ENCODE measurements at places on chromosomes 16 and 17.
A peak's percentile ranks its signal among the peaks of the same experiment; 100 is the strongest.

DNA sequence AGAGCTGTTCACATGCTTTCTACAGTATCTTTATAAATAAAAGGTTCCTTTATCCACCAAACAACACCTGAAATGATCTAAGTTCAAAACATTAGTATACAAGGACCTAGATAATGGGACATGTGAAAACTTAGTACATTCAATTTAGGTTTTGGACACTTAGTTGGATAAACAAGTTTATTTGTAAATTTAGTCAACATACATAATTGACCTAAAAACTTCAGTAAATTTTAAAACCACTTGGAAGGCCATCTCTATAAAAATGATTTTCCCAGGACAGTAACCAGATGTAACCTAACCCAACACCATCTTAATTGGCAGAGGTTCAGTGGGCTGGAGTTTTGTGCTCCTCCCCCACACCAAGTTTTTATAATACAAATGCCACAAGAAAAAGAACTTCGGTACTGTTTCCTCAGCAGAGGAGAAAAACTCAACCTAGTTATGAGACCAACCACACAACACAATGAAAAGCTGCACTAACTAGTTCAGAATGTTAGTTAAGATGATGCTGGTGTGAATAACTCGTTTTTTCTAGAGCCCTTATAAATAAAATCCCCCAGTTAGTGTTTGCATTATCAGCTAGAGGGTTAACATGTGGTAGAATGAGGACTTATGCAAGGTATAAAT, 7.2 kb upstream of the UNK start:
- no peak for DNase-seq

DNA sequence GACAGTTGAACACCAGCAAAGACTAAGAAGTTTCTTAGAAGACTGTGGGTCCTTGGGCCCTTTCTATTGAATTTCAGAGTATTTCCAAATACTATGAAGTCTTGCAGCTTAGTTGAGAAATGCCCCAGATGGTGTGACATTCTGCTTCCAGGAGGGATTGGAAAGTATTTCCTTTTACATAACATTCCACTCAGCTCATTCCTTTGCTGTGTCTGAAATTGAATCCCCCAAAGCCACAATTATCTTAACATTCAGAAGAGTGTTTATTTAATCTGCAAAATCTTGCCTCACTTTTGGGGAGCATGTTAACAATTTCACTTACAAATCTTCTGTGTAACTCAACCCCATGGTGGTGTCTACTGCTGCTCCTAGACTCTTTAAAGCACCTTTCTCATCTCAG, 307.7 kb downstream of the WWOX start:
- DNase-seq: no peak

GRCh38 chr17:2017274-2017941, 7.7 kb downstream of the RTN4RL1 start:
- DNase-seq: no peak

- DNase-seq: no peak
Measured at GRCh38 chr16:66254751-66255150, 111.7 kb upstream of the CDH5 start.

- DNase-seq: no peak
Measured at GRCh38 chr16:22627043-22627442, 116.4 kb downstream of the NPIPB5 start.

GRCh38 chr17:38430316-38430715, 2.1 kb downstream of the ARHGAP23 start:
- no peak for DNase-seq

DNA sequence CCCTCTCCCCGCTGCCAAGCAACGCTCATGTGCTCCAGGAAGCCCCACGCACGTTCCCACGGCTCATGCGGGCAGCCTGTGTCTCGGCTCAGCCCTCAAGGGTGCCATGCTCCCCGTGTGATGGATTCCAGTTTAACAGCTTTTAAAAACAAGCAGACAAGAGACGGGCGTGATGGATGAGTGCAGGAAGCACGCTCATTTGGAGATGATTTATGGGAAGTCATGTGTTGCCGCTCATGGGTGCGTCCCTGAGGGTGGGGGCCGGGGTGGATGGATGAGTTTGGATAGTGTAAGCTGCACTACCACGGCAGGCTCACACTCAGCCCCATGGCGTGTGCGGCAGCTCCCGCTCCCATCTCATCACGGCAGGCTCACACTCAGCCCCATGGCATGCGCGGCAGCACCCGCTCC, 132.8 kb downstream of the RBFOX3 start:
- no peak for DNase-seq

- no peak for DNase-seq
Measured at GRCh38 chr17:7549401-7550055, 670 bp downstream of the TNFSF12 start.

GRCh38 chr17:74960570-74961342, 11.8 kb downstream of the HID1 start:
- DNase-seq: no peak

- DNase-seq: peak; percentile 37
Measured at GRCh38 chr17:81241648-81242420, 2.7 kb downstream of the NDUFAF8 start.

- DNase-seq: no peak
Measured at GRCh38 chr16:23025692-23026307, 123.5 kb downstream of the USP31 start.

All from activated T-helper 1 cell treated with anti-CD3 and anti-CD28 coated beads, Interleukin-2, amount 50 U/mL, for 16 hours (primary cell).